ENCODE measurements at places on chromosomes 2 and 18.

DNA sequence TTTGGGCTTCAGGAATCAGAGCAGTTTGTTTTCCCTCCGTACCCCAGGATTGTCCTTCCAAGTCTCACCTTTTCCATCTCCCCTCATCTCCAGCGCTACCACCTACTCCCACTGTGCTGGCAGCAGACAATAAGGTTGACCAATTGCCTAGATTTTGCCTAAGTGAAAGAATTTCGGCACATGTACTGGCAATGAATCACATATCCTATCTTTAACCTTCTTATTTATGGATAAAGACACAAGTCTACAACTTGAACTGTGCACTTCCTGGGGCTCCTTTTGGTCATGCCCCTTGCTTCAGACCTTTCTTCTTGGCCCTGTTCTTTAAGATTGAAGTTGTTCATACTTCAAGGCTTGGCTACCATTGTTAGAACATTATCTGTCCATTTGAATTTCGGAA is 71.4 kb downstream of the KCMF1 start:
- DNase-seq = no peak

- DNase-seq = no peak
Measured at GRCh38 chr2:45577441-45577840, 33.6 kb downstream of the SRBD1 start.

GRCh38 chr2:16100006-16100405 is 159.7 kb downstream of the MYCN start:
- no peak for DNase-seq

DNA sequence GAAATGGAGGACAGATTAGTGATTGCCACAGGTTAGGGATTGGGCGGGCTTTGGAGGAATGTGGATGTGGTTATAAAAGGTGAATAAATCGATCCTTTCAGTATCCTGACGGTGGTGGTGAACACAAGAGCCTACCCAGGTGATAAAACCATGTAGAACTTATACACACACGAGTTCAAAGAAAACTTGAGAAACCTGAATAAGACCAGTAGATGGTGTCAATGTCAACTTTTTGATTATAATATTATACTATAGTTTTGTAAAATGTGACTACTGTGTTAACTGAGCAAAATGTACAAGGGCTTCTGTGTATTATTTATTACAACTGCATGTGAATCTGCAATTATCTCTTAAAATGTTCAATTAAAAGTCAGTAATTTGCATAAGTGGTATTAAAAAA is 136.3 kb downstream of the ERBB4 start:
- DNase-seq = no peak

DNA sequence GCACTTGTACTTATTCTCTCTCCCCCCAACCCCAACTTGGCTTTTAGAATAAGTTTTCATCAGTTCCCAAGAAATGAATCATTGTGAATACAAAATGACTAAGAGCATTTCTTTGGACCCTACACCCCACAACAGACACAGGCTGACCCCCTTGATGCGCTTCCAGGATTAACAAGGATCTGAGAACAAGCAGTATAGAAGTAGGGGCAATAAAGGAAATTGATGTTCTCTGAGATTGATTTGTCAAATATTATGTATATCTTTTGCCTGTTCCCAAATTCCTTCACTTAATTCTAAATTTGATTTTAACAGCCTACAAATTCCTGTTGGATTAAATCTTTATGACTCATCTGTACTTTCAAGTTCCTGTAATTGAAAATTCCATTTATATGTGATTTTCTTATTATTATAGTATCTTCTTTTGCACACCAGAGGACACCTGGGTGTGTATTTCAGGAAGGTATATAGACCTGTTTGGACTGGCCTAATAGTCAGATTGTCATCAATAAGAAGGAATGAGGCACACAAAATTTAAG is 10.2 kb upstream of the PTPN4 start:
- DNase-seq = no peak

DNA sequence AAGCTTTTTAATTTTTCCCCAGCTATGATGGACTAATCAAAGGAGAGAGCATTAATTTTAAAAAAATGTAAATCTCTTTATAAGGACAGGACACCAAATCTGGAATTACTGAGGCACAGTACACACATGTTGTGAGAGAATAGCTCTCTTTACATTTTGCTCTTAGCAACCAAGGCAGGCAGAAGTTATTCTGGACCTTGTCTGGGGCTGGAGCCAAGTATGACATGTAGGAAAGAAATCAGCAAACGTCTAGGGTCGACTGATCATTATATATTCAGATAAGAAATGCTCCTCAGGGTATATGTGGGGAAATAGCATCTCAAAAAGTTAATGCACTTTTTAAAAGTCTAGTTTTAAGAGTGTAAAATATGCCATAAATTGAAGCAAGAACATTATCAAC is 1330.0 kb upstream of the CELF4 start:
- no peak for DNase-seq

DNA sequence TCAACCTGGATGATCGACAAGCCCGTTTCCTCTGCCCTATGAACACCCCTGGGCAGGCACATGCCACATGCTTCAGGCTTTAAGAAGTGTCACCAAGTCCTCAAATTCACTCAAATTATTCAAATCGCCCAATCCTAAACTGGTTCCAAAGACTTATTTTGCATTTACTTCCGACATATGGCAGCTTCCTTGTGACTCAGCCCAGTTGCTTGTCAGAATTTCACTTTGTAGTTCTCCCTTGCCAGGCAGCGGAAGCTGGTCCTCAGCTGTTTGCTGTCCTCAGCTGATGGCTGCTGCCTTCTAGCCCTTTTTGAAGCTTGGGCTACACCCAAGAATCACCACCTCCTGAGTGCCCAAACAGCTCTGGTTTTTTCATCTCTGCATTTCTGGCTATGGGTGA is 105.4 kb upstream of the LMAN1 start:
- no peak for DNase-seq

GRCh38 chr2:218780046-218780445 is 1.9 kb upstream of the CYP27A1 start:
- DNase-seq = no peak

DNA sequence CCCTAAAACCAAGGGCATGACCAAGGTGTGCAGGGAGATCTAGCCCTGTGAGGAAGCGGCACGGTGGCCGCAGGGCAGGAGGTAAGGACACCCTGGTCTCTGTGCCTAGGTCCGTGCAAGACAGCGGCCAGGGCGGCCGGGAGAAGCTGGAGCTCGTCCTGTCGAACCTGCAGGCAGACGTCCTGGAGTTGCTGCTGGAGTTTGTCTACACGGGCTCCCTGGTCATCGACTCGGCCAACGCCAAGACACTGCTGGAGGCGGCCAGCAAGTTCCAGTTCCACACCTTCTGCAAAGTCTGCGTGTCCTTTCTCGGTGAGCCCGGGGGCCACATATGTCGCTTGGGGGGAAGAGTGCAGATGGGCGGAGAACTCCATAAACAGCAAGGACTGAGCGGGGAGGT is 235.4 kb downstream of the ATAD2B start:
- no peak for DNase-seq

- DNase-seq = no peak
Measured at GRCh38 chr2:102483086-102483485, 10.1 kb downstream of the SLC9A4 start.

DNA sequence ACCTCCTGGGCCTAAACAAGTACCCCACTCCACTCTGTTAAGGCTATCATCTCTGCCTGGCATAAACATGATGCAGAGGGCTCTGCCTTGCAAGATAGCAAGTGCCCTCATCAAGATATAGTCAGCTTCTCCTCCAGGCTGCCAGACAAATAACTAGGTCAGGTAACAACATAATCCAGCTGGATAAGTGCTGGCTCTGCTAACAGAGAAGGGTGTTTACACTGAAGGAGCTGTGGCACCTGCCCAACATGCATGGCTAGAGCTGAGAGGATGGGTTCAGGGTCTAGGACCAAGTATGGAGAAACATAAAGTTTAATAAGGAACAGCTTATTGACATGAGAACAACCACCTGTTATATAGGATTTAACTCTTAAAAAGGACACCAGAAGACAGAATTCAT is 42.8 kb downstream of the DLGAP1 start:
- no peak for DNase-seq

Data from right forelimb (tissue), 1 donor.